ENCODE measurements at places on chromosomes 13 and 19. TPM values are rescaled to one million over a fixed set of nuclear protein-coding genes. Genes with fewer than 3 reads are reported as not detected.

NLRP11 gene
- not detected for total RNA-seq

CGB3 gene
- not detected for total RNA-seq

CRLF1 gene
- 0.36 TPM for total RNA-seq

DIRAS1 gene
- 2.2 TPM for total RNA-seq

PRRG2 gene
- total RNA-seq, result 0.34 TPM

CLIP3 gene
- 2.0 TPM for total RNA-seq

RNF225 gene
- 0.31 TPM for total RNA-seq
